ENCODE measurements at places on chromosomes 5 and 9. TPM values are rescaled to one million over a fixed set of nuclear protein-coding genes. Genes with fewer than 3 reads are reported as not detected.

- no peak for DNase-seq
These were observed 192.7 kb downstream of the GNA14 start for GRCh38 chr9:77455312-77455927.

DNA sequence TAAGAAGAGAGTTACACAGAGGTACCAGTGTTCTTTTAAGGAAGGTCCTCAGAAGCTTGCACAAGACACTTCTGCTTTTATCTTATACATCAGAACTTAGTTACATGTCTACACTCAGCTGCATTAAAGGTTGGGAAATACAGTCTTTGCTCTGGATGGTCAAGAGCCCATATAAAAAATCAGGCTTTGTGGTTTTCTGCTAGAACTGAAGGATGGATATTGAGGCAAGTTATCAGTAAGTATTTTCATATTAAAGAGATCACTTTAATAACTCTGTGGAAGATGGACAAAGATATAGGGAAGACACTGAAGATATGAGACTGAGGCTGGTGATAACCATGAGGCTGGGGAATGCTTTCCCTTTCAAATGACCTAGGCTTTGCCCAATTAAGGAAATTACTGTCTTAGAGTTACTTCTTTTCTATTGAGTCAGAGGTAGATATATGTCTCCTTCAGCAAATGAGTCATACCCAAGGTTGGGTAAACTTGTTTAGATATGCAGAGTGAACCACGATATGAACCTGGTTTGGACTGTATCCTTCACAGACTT lies 87.0 kb upstream of the TNC start:
- DNase-seq: no peak

DNA sequence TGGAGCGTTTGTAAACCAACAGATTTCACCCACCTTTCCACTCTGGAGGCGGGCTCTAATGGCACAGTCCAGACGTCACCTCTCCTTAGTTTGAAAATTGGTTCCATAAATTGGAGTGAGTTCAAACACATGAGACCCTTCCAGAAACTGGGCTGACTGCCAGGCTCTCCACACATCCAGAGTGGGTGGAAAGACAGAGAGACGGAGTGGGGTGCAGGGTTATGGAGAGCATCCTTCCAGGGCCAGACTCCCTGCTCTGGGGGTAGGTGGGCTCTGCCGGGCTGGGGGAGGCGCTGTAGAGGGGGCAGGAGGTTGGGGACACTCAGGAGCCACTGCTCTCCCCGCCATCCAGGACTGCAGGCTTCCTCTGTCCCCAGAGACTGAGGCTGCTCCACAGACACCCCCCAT lies 104.7 kb upstream of the PHYKPL start:
- DNase-seq: no peak

GRCh38 chr5:72234265-72234700 lies 85.8 kb downstream of the MRPS27 start:
- no peak for DNase-seq

DNA sequence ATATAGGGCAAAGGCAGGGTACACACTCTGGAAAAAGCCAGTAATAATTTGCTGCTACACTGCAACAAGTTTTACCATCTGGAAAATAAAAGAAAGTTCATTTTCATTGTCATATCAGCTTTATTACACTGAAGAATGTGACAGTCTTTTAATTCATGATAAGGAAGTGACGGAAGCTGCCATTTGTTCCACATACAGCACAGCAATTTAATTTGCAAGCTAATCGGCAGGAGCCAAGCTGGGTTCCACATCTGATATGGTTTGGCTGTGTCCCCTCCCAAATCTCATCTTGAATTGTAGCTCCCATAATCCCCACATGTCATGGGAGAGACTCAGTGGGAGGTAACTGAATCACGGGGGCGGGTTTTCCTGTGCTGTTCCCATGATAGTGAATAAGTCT lies 16.5 kb downstream of the PRELID2 start:
- DNase-seq: no peak

- no peak for DNase-seq
These were observed 7.0 kb downstream of the NOTCH1 start for GRCh38 chr9:136538599-136539426.

- no peak for DNase-seq
These were observed 177.2 kb downstream of the GADD45G start for GRCh38 chr9:89781838-89782540.

GRCh38 chr9:34346873-34347799 lies 17.8 kb downstream of the NUDT2 start:
- DNase-seq: no peak

- DNase-seq: no peak
These were observed 123.2 kb downstream of the GRIA1 start for GRCh38 chr5:153613672-153614071.

DNA sequence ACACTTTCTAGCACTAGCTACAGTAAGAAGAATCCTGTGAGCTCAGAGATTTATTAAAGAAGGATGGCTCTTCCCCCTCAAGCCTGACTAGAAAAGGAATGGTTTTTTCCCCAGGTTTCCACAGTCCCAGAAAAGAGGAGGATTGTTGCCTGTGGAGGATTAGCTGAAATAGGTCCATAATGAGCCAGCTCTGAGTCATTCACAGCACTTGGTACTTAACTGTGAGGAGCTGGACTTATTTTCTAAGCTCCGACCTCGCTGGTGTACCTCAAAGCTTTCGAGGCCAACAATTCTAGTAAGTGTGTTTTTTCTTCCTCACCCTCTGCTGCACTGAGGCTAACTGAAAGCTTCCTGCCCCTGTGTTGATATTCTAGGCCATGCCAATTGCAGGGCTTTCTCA lies 222.5 kb upstream of the IL12B start:
- no peak for DNase-seq

- no peak for DNase-seq
These were observed 43.4 kb upstream of the BICD2 start for GRCh38 chr9:92807757-92808725.

DNA sequence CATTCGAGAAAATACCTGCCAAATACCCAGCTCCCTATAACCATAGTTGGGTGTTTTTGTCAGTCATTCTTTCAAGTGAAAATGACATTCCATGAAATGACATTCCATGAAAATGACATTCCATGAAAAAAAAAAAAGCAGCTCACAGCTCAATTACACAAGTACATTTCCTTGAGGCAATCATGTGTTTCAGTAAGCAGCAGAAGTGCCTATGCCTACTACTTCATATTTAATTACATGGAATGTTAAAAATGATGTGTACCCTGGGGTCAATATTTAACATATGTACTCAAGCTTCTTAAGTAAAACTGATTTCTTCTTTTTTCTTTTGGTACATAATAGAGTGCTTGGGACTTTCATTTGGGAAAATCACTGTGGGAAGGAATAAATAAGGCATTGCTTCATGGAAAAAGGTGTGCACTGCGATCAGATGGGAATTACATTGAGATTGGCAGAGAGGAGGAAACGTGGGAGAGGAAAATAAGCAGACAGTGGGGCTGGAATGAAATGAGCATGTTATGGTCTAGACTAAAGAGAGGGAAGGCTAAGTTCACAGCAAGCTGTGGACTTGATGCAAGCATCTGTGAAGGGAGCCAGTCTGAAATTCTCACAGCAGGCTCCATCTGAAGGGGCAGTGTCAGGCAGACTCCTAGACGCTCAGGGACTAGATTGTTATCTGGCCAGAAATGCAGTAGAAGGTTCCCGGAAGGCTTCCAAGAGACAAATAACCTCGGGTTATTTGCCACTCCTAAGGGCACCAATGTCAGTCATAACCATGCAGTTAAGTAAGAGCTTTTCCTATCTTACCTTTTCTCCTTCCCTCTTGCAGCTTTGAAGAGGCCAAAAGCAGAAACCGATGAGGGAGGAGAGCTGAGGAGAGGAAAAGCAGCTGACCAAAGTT lies 15.2 kb upstream of the SPATA9 start:
- no peak for DNase-seq

GRCh38 chr9:133881671-133882381 lies 110.3 kb downstream of the VAV2 start:
- no peak for DNase-seq

DNA sequence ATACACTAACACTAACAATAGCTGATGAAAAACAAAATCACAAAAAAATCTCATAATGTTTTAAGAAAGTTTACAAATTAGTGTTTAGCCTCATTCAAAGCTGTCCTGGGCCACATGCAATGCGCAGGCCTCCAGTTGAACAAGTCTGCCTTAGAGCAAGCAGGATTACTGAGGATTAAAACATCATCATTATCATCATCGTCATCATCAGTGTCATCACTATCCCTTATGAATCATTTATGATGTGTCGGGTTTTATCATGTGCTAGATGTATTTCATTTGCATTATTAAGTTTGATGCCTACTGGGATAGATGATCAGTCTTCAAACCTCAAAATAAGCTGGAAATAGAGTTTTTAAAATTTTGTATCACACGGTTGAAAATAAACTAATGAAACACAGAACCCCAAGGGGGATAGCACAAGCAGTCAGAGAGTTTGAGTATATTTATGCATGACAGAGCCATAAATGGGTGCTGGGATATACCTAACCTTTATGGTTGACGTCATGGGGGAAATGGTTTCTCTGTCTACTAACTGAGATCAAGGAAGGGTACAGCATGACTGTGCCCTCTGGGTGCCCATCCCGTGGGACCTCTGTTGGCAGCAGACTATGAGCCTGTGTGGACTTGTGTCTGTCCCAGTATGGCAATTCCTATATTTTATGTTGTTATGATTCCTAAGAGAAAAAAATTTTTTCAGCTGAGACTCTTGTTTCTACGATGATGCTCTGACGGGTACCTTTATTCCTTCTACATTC lies 150.3 kb upstream of the ADRA1B start:
- no peak for DNase-seq

- DNase-seq: no peak
These were observed 587.0 kb upstream of the GRAMD2B start for GRCh38 chr5:125836256-125836655.

The ATP10B gene
- not detected for total RNA-seq

The FGFR4 gene
- 4.3 TPM for total RNA-seq

The ZNF354C gene
- 4.7 TPM for total RNA-seq

The GABRA6 gene
- not detected for total RNA-seq

The STPG3 gene
- total RNA-seq: 1.4 TPM

The CCL21 gene
- 12.4 TPM for total RNA-seq

The DNAJB5 gene
- 66.5 TPM for total RNA-seq

The PCDHGA1 gene
- total RNA-seq: 3.2 TPM

The TSSK1B gene
- not detected for total RNA-seq

The ERCC8 gene
- total RNA-seq: 4.2 TPM

The CHMP5 gene
- total RNA-seq: 51.5 TPM

All from Right ventricle myocardium inferior (tissue), 1 donor.